Breast epithelium (tissue), 4 donors: ENCODE measurements at places on chromosomes 1 and 21. TPM values are rescaled to one million over a fixed set of nuclear protein-coding genes. Genes with fewer than 3 reads are reported as not detected.

- H3K36me3 ChIP-seq = no peaks in the 10 kb centered on the region
- no peak overlapping the region for H3K27ac ChIP-seq
- DNase-seq = no peak
- H3K27me3 ChIP-seq = no peaks in the 10 kb centered on the region
Measured at GRCh38 chr1:89616844-89617627, 15.9 kb upstream of the LRRC8C start.

GRCh38 chr1:219710529-219711194, 97.8 kb upstream of the ZC3H11B start:
- no peak for DNase-seq
- no peaks in the 10 kb centered on the region for H3K4me1 ChIP-seq
- H3K4me3 ChIP-seq = no peak overlapping the region
- H3K36me3 ChIP-seq = no peaks in the 10 kb centered on the region
- no peak overlapping the region for H3K27ac ChIP-seq

- no peaks in the 10 kb centered on the region for H3K36me3 ChIP-seq
- DNase-seq = no peak
- H3K27me3 ChIP-seq = no peaks in the 10 kb centered on the region
- H3K4me3 ChIP-seq = no peak overlapping the region
- no peaks in the 10 kb centered on the region for H3K4me1 ChIP-seq
- no peak overlapping the region for H3K27ac ChIP-seq
Measured at GRCh38 chr1:85321237-85321964, 45.0 kb upstream of the BCL10 start.

DNA sequence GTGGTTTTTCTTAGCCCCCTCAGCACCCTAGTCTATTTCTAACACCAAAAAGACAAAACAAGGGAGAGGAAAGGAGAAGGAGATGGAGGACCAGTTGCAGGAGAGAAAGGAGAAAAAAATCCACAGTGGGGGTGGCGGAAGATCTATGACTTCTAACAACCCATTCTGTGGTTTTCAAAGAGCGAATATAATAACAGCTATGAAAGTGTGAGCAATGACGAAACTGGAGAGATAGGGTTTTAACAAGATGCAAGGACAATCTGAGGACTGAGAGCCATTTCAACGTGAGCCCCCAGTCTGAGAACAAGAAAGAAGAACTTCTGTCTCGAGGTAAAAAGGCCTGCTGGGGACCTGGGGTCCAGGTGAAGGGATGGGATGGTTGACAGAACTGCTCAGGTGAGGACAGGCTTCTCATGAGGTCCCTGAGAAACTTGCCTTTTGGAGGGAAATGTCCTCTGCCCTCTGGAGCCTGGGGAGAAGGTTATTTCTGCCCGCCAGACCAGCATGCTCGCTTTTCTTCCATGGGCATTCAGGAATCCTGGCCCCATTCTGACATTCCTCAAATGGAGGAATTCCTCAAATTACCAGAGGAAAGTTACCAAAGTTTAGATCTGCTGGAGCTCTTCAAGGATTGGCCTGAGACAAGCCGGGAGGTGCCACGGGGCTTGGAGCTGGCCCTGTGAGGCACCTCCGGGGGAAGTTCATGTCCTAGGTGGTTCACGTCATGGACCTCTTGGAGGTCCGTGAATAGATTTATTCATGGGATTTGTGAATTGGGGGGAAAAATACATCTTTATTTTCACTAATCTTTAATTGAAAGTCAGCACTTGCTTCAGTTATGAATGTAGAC, at the start of gene CD160:
TSS of gene CD160 (plus strand) at position 270 of the 850 bp plus-strand sequence. CDS start 8,829 bp downstream, outside the sequence.
- no peaks in the 10 kb centered on the region for H3K36me3 ChIP-seq
- H3K4me1 ChIP-seq = no peaks in the 10 kb centered on the region
- H3K4me3 ChIP-seq = no peak within 1 kb of the TSS
- no peaks in the 10 kb centered on the region for H3K27me3 ChIP-seq
- no peak for DNase-seq

GRCh38 chr1:93033029-93033428, 46.1 kb upstream of the MTF2 start:
- no peak overlapping the region for H3K27ac ChIP-seq
- no peaks in the 10 kb centered on the region for H3K27me3 ChIP-seq
- DNase-seq = no peak
- no peaks in the 10 kb centered on the region for H3K36me3 ChIP-seq
- H3K4me1 ChIP-seq = no peaks in the 10 kb centered on the region
- no peak overlapping the region for H3K4me3 ChIP-seq

- no peak for DNase-seq
- H3K4me1 ChIP-seq = no peaks in the 10 kb centered on the region
- H3K36me3 ChIP-seq = no peaks in the 10 kb centered on the region
- no peak overlapping the region for H3K27ac ChIP-seq
Measured at GRCh38 chr1:179445593-179445992, 79.8 kb downstream of the AXDND1 start.

DNA sequence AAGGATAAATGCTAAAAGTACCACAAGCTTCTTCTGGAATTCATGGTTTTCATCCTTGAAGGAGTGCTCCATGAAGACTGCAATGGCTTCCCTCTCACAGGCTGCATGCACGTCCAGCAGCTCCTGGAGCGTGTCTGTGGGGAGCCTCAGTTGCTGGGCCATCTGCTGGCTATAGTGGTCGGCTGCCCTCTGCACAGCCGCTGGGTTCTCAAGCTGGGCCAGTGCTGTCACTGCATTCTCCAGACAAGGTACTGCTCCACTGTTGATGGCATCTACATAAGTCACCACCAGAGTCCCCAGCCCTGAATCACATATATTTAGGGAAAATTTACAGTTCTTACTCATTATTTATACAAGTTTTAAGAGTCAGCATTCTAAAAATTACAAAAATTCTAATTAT, 8.7 kb downstream of the GBP4 start:
- no peak overlapping the region for H3K27ac ChIP-seq
- DNase-seq = no peak
- no peaks in the 10 kb centered on the region for H3K4me1 ChIP-seq
- H3K4me3 ChIP-seq = no peak overlapping the region
- H3K27me3 ChIP-seq = no peaks in the 10 kb centered on the region

VTCN1 gene
- total RNA-seq = 0.16 TPM

ANGPTL7 gene
- total RNA-seq = 30.3 TPM

B3GALT2 gene
- 0.32 TPM for total RNA-seq

TRPM2 gene
- total RNA-seq = 7.9 TPM
